ENCODE measurements at places on chromosomes 4 and X.

DNA sequence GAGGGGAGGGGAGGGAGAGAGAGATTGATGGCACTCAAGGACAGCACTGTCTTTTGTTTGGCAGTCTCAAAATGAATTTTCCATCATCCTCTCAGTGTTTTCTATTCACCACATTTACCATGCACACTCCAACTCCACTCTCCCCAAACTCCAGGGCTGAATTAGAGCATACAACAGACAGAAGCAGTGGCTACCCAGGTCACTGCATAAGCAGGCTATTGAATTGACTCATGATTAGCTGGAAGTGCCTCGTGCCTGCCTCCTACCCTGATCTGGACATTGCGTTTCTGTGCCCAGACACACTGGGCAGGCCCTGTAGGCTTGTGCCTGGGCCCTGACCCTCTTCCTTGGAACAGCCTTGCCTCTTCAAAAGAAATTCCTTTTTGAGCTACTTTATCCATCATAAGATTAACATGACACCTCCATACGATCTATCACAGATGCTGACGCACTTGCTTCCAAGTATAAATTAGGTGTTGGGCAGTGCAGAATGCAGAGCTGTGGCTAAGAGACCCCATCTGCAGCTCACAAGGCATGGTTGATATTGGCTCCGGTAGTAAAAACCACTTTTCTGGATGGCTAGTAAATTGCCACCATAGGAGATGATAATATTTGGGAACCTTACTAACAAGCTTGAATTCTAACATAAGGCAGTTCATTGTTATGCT, 752.9 kb downstream of the RPA4 start:
- DNase-seq = no peak

GRCh38 chr4:2291705-2292645, 30.1 kb upstream of the MXD4 start:
- no peak for DNase-seq

DNA sequence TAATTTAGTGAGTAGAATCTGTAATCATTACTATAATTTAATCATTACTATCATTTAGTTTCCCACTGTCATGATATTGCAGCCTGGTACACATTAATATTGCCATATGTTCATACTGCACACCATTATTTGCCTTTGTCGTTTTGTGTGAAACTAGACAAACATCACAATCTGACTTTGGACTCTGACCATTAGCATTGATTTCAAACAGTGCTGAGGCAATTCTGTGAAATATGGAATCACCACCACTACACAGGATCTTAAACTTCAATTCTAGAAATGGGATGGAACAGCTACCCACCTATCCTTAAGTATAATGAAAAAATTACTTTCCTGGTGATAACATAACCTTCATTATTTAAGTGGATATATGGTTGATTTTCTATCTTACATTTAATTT, 98.3 kb downstream of the SORBS2 start:
- DNase-seq = no peak

DNA sequence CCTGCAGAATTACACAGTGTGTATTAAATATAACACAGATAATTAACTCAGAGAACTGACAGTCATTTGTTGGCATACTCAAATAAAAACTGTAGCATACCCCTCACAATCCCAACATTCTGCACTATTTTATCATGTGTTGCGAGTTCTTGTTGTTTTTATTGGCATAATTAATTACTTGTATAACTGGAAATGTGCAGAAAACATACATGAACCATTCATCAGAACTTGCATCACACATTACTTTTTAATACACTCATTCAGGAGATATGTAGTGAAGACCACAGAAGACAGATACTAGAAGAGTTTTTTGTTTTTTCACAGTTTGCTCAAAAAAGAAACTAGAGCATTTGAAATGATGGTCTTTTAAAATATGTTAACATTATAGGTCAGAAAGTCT, 74.6 kb upstream of the NEIL3 start:
- no peak for DNase-seq

DNA sequence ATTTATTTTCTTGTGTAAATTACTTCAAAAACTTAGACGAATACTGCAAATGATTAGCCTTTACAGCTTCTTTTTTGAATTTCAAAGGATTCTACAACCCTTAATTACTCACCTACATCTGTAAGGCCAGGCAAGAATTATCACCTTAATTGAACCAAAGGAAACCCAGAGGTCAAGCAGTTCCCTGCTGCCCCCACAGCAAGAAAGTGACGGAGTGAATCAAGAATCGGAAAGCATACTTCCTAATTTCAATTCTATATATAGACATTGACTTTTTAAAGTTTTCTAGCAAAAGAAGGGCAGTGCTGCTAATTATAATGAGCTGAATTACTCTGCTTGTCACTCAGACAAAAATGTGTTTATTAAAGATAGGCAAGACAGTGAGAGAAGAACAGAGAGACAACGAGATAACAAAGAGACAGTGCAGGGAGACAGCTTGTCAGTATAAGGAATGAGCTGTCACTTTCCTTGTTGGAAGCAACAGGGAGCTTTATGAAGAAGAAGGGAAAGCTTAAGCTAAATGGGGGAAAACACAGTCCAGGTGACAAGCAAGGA, 47.5 kb upstream of the SPANXN4 start:
- no peak for DNase-seq

- no peak for DNase-seq
These were observed 111.7 kb downstream of the AMER1 start for GRCh38 chrX:64093761-64094160.

- DNase-seq = no peak
These were observed 1531.2 kb downstream of the STIM2 start for GRCh38 chr4:28391877-28392276.
